ENCODE measurements at places on chromosomes 3 and 15.

GRCh38 chr3:78645628-78646310 is 1122.0 kb downstream of the ROBO1 start:
- DNase-seq, result no peak

GRCh38 chr15:87528873-87529272 is 727.7 kb downstream of the NTRK3 start:
- no peak for DNase-seq

DNA sequence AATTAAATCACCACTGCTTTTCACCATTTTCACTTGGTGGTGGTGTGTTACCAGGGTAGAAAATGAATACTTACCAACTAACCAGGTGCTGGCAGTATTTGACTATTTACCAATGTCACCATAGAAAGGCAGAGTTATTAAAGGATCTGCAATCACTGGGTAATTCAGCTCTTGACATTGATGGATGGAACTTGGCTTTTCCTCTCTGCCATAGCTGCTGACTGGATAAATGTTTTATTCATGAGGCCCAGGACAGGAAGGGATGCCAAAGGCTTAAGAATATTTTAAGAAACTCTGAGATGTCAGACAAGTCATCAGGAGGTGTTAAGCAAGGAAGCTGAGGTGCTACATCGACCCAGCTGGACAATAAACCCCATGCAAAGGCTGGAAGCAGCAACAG is 495.5 kb upstream of the CFAP20DC start:
- no peak for DNase-seq

DNA sequence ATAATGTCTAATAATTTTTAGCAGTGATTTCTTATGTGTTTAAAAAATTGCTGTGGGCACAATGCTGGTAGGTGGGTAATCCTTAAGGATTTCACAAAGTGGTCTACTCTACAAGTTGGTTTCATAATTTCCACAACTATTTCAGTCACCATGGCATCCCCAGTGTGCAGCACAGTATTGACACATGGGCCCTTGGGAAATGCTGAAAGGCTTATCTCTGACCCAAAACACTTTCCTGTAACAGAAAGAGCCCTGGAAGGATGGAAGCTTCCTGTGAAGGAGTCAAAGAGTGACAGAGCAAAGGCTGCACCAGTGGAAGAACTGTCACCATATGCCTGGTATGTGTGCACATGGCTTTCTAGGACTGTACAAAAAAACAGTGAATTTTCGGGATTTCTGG is 153.7 kb downstream of the ANO10 start:
- DNase-seq, result no peak

GRCh38 chr15:64044300-64045100 is 1.8 kb downstream of the DAPK2 start:
- DNase-seq, result no peak
